Head of caudate nucleus (tissue), 42 donors: ENCODE measurements at places on chromosomes 5 and 9.

DNA sequence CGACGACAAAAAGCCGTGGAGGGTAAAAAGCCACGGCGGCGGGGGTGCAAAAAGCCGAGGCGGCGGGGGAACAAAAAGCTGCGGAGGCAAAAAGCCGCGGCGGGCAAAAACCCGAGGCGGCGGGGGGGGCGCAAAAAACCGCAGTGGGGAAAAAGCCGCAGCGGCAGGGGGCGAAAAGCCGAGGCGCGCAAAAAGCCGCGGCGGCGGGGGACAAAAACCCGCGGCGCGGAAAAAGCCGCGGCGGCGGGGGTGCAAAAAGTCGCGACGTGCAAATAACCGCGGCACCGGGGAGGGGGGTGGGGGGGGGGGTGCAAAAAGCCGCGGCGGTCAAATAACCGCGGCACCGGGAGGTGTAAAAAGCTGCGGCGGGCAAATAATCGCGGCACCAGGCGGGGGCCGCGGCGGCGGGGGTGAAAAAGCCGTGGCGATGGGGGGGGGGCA lies 511.5 kb downstream of the FOXD4L5 start:
- DNase-seq = no peak

GRCh38 chr9:78171651-78172050 lies 64.2 kb upstream of the CEP78 start:
- DNase-seq = no peak

- DNase-seq = no peak
Measured at GRCh38 chr9:33162721-33163311, 4.3 kb downstream of the B4GALT1 start.

DNA sequence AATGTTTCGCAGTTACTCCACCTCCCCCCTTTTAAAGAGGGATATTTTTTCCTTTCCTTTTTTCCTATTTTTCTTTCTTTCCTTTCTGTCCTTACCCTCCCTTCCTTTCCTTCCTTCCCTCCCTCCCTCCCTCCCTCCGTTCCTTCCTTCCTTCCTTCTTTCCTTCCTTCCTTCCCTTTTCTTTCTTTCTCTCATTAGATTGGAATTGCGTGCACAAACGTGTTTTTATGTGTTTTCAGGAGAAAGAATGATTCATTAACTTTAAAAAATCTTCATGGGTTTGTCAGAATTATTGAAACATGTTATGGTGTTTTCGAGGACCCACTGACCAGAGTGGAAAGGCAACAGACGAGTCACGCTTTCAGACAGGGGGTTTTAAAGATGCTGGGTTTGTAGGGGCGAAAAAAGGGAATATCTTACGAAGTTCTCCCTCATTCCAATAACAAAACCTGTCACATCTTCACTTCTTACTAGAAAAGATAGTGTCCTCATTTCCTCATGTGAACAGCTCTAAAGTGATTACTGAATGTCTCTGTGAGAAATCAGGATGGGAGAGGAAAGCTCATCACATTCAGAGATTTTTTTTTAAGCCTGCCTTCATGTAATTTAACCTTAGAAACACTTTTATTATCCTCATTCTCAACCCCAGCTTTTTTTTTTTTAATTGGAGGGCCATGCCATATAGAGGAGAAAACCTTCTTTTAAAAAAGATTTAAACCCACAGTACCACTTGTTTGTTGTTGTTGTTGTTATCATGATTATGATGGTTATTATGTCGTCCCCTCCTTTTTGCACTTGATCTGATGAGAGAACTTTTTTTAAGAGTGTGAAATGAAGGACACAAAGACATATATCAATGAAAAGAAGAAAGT lies 21.9 kb downstream of the NR2F1 start:
- DNase-seq = no peak

- DNase-seq = no peak
Measured at GRCh38 chr5:25362799-25363198, 718.0 kb upstream of the CDH10 start.

- DNase-seq = no peak
Measured at GRCh38 chr9:132743931-132744479, 73.7 kb downstream of the GTF3C4 start.

- no peak for DNase-seq
Measured at GRCh38 chr9:134349936-134350335, 23.7 kb downstream of the RXRA start.

GRCh38 chr5:76790632-76791290 lies 28.1 kb upstream of the F2RL1 start:
- peak; percentile 32 for DNase-seq

DNA sequence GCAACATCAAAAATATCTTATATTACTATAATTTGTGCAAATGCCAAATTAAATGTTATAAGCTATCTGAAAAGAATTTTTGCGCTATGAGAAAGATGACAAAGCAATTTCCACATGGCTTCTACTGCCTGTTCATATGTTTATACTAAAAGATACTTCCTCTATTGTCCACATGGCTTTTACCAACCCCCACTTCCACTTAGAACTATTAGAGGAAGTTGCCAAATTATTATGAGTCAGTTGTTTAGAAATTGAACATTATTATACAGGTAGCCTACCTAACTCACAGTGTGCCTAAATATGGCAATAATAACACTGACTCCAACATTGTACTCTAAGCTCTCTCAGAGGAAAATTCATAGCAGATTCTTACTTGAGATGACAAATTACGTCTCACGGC lies 37.6 kb upstream of the SLC27A6 start:
- no peak for DNase-seq

DNA sequence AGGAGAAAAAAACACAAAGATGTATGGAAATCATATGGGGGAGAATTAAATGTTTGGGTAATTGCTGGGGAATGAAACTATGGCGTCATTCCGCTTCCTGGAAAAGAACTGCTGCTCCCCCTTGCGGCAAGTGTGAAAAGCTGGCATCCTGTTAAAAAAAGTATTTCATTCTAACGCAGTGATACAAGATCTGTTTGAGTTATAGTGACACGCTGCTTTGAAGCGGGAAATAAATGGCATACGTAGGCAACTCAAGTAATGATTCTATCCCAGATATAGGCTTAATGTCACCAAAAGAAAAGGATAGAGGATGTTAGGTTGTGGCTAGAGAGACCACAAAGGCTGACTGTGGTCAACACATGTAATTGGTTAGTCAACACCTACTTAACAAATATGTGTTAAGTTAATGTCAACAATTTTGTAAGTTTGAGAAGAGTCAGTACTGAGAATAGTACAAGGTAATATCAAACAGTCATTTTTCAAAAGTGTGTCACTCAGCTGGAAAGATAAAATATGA lies 70.2 kb upstream of the ALDH1A1 start:
- DNase-seq = peak; percentile 9

GRCh38 chr9:106880081-106880480 lies 17.1 kb downstream of the ZNF462 start:
- DNase-seq = no peak

DNA sequence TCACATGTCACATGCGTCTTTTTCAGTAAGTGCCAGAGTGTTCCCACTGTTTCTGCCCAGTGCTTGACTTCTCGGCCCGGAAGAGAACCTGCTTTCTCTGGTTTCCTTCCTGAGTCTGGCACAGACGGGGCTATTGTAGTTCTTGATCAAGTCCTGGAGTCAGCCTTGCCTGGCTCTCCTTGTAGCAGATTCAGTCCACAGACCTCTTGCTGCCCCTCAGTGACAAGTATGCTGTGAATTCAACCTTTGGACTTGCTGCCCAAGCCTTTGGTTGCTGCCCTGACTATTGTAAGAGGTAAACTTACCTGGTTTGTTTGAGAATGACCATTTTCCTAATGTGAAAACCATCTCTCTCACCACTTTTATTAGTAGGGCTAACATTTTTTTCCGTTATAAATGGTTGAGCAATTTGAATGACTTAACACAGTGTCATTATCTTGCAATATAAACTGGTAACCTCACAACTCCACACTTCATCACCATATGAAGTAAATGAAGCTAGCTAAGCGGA lies 24.7 kb downstream of the ZBTB34 start:
- DNase-seq = no peak

GRCh38 chr5:131682826-131683225 lies 47.8 kb upstream of the RAPGEF6 start:
- no peak for DNase-seq

GRCh38 chr9:101220341-101220740 lies 164.5 kb downstream of the BAAT start:
- DNase-seq = no peak

DNA sequence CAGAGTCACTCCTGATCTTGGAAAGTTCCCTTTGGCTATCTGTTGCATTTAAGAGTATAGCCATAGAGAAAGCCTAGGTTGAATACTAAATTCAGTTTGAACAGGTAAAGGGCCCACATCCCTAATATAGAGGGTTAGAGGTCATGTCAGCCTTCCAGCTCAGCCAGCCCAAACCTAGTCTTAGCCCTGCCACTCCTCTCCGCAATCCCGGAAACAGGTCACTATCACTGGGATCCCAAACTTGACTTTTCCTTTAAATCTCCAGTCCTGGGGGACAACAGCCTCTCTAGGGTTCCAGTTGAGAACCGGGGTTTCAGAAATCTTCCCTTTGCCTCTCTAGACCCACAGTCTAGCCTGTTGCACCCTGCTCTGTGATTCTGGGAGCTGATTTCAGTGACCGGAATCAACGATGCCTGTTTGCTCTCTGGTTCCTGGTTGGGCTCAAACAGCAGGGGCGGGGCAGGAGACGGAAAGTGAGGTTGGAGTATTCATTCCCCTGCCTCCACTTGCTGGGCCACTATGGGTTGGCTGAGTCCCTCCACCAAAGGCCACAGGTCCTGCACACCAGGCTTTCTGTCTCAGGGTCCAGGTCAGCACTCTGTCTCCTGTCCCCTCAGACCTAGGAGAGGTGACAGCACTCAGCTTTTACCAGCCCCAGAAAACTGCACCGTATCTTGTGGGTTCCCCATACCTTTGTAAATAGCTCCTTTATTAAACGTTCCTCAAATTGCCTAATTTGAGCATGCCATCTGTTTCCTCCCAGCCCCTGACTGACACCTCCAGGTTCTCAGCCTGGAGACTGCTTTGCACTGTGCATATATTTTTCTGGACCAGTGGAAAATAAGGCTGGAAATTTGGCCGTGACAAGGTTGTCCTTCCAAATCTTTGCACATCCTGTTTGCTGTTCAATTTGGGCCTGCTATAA lies 23.8 kb upstream of the CPEB4 start:
- no peak for DNase-seq

DNA sequence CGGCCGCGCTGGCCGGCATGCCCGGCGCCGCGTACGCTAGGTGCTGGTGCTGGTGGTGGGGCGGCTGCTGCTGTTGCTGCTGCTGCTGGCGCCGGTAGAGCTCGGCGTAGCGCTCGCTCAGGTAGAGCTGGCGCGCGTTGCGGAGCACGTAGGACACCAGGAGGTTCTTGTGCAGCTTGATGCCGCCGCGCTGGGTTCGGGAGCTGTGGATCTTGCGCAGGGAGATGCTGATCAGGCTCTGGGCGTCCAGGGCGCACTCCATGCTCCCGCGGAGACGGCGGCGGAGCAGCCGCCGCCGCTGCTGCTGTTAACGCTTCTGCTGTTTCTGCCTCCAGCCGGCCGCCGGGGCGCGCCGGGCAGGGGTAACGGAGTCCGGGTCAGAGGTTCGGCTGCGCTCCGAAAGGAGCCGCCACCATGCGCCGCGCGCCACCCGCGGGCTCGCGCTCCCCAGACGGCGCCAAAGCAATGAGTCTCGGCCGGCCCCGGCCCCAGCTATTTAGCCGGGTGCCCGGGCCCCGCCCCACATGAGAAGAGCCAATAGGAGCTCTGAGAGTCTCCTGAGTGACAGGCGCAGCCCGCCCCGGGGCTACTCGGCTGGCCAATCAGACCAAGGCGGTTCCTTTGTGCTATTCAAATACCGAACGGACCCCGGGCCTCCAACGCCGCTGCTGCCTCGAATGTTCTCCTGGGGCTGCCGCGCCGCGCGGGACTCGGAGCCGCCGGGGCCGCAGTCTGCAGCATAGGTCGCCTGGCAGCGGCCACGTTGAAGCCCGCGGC lies at the start of gene IER5L:
IER5L (minus strand) TSS at position 471 of the 777 bp plus-strand sequence; CDS start at position 262, 209 bp downstream.
- peak; percentile 98 for DNase-seq

GRCh38 chr9:111029260-111029659 lies 9.0 kb downstream of the LPAR1 start:
- no peak for DNase-seq

- DNase-seq = no peak
Measured at GRCh38 chr5:82692826-82693225, 384.4 kb downstream of the TMEM167A start.

- no peak for DNase-seq
Measured at GRCh38 chr5:139726248-139726647, 69.4 kb upstream of the PSD2 start.

- DNase-seq = no peak
Measured at GRCh38 chr5:41649659-41650058, 139.3 kb upstream of the PLCXD3 start.

DNA sequence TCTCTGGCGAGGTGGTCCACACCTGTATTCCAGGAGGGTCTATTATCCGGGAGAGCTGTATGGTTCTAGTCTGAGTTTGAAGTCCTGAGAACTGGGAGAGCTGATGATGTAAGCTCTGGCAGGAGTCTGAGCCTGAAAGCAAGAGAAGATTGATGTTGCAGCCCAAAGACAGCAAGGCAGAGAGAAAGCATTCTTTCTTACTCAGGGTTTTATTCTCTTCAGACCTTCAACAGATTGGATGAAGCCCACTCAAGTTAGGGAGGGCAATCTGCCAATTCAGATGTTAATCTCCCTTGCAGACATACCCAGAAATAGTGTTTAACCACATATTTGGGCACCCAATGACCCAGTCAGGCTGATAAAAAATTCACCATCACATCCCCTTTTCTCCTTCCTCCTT lies 159.1 kb downstream of the CCDC171 start:
- no peak for DNase-seq

DNA sequence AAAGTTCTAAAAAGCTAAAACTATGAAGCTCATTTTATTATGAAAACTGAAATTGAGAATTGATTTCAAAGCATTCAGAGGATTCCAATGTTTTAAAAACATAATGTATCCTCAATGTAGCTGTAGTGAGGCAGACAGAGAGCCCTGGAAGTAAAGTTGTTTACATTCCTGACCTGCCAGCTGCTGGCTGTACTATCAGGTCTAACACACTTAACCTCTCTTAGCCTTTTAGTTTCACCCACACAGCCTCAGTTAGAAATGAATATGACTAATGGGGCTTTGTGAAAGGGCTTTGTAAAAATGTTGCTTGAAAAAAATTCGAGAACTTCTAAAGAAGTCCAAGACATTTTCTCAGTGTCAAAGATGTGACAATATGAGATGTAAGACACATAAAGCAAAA lies 122.6 kb downstream of the FBXL17 start:
- no peak for DNase-seq

GRCh38 chr9:131404581-131404980 lies 10.7 kb downstream of the PRRC2B start:
- DNase-seq = no peak

GRCh38 chr5:91978221-91978882 lies 595.2 kb upstream of the ARRDC3 start:
- DNase-seq = no peak

- no peak for DNase-seq
Measured at GRCh38 chr9:134353539-134353938, 27.3 kb downstream of the RXRA start.

DNA sequence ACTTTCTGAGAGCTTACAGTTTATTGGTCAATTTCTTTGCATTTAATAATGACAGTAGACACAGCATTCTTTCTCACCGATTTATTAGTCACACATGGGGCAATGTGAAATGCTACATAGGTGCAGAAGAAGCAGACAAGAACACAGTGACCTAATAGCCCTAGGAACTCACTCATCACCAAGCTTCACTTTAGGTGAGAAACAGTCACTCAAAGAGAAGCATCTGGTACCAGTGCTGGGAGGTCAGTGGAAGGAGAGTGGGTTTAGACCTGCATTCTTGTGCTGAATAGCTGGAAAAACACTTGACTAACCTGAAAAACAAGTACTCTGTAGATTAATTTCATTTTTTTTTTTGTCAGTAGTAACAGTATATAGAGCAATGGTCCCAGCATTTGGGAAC lies 179.6 kb downstream of the GRIA1 start:
- no peak for DNase-seq
